ENCODE measurements at places on chromosomes 4 and X.

GRCh38 chr4:187071946-187072600 is 348.4 kb upstream of the FAT1 start:
- DNase-seq = no peak

DNA sequence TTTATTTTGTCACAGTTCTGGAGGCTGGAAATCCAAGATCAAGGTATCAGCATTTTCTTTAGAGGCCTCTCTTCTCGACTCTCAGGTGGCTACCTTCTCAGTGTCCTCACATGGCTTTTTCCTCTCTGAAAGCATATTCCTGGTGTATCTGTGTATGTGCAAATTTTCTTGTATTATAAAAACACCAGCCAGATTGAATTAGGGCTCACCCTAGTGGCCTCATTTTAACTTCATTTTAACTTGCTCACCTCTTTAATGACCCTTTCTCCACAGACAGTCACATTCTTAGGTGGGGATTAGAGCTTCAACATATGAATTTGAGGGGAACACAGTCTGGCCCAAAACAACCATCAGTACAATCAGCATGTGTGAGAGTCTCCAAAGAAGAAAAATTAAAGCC is 542.4 kb upstream of the FAM241A start:
- DNase-seq = peak; percentile 12

- no peak for DNase-seq
These were observed 1190.4 kb downstream of the TECRL start for GRCh38 chr4:63218856-63219255.

- DNase-seq = no peak
These were observed 44.6 kb upstream of the TRPC5OS start for GRCh38 chrX:111831343-111831742.

GRCh38 chrX:15546745-15547144 is 46.1 kb downstream of the BMX start:
- DNase-seq = no peak

- DNase-seq = no peak
These were observed 5.3 kb downstream of the NKX1-1 start for GRCh38 chr4:1400831-1401408.

DNA sequence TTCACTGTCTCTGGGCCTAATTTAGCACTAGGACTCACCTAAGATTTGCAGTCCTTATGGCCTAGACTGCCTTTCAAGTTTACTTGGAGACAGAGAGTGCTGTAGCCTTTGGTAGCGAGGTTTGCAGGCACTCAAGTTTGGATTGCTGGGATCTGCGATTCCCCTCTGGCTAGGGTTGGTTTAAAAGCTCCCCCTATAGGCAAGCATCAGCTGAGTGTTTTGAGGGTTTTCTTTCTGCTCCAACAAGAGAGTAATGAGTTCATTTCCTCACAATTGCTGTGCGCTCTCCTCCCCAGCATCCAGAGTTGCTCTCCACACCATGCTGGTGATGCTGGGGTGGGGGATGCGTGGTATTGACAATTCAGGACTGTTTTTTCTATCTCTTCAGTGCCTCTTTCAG is 206.9 kb downstream of the GLUD2 start:
- DNase-seq = no peak

- peak; percentile 75 for DNase-seq
These were observed 580.6 kb downstream of the INPP4B start for GRCh38 chr4:142265536-142265935.

GRCh38 chr4:92263575-92263974 is 40.2 kb upstream of the GRID2 start:
- no peak for DNase-seq

DNA sequence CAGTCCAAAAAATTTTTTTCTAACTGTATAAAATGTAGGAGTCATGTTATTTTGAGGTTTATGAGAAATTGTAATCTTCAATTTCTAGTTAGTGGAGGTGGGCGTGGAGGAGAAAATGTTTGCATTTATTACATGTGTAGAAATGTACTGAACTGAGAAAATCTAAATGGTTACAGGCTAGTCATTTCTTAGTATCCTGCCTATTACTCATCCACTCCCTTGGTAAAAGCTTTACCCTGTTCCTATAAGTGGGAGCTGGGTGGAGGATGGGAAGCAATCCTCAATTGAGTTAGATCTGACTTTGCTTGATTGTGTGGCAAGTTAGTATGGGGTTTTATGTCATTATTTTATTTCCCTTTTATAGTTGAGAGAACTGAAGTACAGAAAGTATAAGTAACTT is 73.8 kb downstream of the POLA1 start:
- no peak for DNase-seq

GRCh38 chrX:77949840-77950239 is 19.6 kb downstream of the PGAM4 start:
- no peak for DNase-seq

GRCh38 chr4:73945674-73946449 is 36.0 kb downstream of the PF4 start:
- DNase-seq = no peak

GRCh38 chrX:40644821-40645358 is 2.5 kb downstream of the CXorf38 start:
- peak; percentile 67 for DNase-seq

DNA sequence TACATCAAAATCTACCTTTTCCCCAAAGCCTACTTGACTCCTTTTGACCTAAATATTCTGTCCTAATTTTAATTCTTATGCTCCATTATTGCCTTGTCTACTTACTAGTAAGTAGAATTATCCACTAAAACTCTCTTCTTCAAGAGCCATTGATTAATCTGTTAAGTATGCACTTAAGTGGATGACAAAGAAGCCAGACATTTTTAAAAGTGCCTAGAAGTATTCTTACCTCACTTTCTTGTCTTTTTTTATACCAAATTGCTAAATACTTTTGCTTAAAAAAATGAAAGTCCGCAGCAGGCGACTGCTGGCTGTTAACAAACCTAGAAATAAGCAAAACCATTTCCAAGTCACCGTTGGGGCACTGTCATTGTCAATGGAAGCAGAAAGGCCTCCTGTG is 20.1 kb upstream of the FRMPD4 start:
- no peak for DNase-seq
